Retina (tissue), 1 donor: ENCODE measurements at places on chromosomes 4 and X.

GRCh38 chrX:87489071-87489470 lies 28.5 kb upstream of the KLHL4 start:
- no peak for DNase-seq

DNA sequence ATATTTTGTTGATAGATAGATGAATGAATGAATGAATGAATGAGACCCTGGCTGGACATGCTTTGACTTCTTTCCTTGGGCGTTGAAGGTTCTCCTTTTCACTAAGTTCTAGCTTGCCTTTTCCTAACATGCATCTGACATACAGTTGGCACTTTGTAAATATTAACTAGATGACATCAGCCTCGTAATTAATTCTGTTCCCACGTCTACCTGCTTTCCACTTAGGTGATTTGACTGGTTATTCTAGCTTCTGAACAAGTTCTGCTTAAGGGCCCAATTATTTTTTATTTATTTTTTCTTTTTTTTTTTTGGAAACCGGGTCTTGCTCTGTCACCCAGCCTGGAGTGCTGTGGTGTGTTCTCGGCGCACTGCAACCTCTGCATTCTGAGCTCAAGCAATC lies 13.9 kb upstream of the RASL11B start:
- DNase-seq, result no peak

DNA sequence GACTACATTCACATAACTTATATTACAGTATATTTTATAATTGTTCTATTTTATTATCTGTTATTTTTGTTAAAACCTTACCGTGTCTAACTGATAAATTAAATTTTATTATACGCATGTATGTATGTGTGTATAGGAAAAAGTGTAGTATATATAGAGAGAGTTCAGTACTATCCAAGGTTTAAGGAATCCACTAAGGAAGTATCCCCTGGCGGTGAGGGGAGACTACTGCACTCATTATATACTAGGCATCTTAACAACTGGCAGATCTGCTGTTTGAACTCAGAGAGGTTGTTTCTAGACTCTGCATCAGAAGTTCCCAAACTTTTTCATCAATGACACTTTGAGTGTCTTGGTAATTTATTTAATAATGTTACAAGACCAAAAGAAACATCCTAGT lies 70.9 kb downstream of the NDST4 start:
- no peak for DNase-seq

GRCh38 chrX:68332201-68332731 lies 101.0 kb downstream of the OPHN1 start:
- DNase-seq, result no peak

GRCh38 chrX:66015152-66015831 lies 24.6 kb downstream of the VSIG4 start:
- DNase-seq, result no peak

DNA sequence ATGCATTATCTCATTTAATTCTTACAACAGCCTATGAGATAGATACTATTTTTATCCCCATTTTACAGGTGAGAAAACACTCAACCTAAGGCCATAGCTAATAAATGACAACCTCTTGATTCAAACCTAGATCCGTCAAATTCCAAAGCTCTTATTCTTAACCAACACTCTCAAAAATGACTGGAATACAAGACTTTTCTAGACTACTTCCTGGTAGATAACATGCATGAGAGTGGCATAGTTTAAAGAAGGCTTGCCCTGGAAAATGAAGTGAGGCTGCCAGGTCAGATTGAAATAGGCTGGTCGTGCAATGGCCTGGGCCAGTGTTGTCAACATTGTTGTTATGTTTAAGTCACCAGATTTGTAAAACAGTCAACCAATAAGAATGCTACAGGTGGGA lies 86.6 kb downstream of the DNAAF6 start:
- no peak for DNase-seq

- no peak for DNase-seq
Measured at GRCh38 chr4:13538427-13538973, 5.8 kb downstream of the NKX3-2 start.

GRCh38 chrX:122813876-122814275 lies 370.2 kb upstream of the GRIA3 start:
- DNase-seq, result no peak

DNA sequence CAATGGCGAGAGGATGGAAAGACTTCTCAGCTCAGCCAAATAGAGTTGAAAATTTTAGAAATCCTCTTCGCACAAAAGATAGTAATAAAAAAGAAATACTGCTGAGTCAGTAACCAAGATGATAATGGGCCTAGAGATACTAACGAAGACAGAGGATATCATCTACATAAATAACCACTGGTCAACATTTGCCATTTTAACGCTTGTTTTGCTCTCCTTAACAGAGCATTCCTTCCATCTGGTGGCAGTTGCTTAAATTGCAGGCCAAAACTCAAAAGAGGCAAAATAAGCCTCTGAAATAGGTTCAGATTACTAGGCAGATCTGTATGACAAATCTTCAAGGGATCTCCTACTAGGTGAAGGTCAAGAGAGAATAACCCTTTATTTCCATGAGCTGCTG lies 51.7 kb upstream of the MCF2 start:
- DNase-seq, result no peak

GRCh38 chrX:71095981-71096759 lies 519 bp downstream of the FOXO4 start:
- peak; percentile 34 for DNase-seq

DNA sequence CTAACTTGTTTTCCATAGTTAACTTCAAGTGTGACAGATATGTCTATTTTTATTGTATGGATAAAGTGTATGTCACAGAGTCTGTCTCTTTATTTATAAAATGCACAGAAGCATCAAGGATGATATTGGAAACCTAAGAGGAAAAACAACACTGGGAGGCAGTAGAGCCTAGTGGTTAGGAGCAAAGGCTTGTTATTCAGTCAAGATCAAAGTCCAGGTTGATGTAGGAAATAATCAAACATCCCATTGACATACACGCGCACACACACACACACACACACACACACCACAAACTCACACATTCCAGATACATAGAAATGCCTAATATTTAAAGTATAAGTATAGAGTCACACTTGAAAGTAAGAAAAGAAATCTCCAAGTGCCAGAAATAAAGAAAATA lies 206.8 kb downstream of the CHRDL1 start:
- no peak for DNase-seq

DNA sequence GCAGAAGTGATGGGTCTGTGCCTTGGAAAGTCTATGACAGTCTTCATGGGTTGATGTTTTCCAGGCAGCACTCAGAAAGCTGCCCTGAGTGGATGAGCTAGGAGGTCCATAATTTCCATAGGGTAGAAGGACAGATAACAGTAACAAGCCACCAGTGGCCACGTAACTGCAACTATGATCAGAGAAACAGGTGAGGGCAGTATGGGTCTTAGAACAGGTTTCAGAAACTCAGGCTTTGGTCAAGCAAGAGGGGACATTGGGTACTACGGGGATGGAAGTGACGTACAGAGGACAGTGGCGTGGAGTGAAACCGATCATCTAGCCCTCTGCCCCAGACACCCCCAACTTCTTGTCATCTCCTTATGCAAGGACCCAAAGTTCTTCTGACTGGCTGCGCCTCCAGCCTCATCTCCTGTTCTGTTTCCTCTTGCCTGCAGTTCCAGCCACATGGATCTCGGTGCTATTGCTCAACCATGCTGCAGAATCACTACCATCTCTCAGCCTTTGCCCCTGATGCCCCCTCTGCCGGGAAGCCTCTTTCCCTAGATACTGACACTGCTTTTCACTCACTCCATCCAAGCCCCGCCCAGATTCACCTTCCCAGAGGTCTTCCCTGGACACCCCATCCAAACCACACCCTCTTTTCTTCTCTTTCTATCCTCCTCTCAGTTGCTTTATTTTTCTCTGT lies 123.4 kb downstream of the MFAP3L start:
- DNase-seq, result no peak

DNA sequence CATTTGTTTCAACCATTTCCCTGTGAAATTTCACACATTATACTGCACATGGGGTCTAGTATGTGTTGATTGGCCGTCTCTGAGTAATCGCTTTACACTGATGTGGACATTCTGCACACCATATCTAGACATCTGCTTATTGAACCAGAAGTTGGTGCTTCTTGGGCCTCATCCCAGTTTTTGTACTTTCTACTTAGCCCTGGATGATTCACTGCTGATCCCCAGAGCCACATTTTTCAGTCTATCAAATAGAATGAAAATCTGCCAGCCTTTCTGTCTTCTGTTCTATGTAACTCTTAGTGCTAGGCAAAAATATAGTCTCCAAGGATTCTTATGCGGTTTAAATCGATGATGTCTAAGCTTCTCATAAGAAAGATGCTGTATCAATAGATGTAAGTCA lies 40.5 kb upstream of the RELL1 start:
- no peak for DNase-seq

DNA sequence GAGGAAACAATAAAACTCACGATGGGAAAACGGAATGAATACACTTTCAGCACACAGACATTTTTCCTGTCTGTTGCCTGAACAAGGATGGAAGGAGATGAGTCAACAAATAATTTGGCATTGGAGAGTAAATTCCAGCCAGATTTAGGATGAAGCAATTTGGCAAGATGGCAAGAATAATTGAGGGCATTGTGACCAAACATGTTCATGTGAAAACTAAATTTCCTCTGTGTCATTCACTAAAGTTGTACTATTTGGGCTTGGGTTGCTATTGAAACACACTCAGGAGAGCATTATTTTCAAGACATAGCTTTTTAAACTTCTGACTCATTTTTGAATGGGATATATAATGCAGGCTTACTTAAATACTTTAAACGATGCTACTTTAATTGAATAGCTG lies 1614.4 kb downstream of the PCDH19 start:
- DNase-seq, result no peak

DNA sequence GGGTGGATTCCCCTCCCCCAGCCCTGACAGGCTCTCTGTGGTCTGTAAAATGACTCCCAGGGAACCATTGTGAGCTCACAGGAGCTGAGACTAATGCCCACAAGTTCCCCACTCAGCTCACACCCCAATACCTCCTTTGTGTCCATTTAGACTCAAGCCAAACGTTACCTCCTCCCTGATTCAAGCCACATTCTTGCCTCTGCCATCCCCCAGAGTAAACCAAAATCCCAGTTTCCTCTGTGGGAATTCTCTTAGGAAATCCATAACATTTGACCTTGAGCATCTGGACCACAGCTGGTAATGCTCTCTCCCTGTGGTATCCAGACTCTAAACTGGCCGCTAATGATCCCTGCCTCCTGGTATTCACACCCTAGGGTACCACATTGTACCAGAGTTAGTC lies 26.3 kb upstream of the KDM5C start:
- no peak for DNase-seq

DNA sequence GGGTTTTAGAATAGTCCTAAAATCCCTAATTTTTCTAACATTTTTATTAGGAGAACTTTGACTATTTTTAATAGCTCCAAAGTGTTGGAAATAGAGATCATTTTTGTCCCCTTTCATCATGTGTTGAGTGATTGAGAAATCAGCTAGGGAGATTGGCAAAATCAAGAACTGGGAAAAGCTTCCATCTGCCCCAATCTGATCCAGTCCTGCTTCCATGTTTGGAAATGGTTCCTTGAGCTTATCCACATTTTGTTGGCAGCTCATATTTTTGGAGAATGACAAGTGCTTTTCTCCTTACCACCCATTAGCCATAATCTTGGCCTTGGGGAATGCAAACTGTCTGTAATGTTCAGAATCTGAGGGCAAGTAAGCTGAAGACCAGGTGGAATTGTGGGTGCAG lies 73.9 kb downstream of the SYNPO2 start:
- DNase-seq, result no peak
